ENCODE measurements at places on chromosomes 2 and 18. TPM values are rescaled to one million over a fixed set of nuclear protein-coding genes. Genes with fewer than 3 reads are reported as not detected.

The FHOD3 gene
- polyA plus RNA-seq: 10.5 TPM

The WIPF1 gene
- polyA plus RNA-seq: 56.2 TPM

The STAT4 gene
- 3.7 TPM for polyA plus RNA-seq

The ENOSF1 gene
- polyA plus RNA-seq: 291 TPM

The SATB2 gene
- 5.0 TPM for polyA plus RNA-seq

The PLGLB1 gene
- 8.2 TPM for polyA plus RNA-seq

The FOXD4L1 gene
- 0.07 TPM for polyA plus RNA-seq

All from large intestine (tissue), 12 donors.